Liver (tissue), 10 donors: ENCODE measurements at places on chromosomes 6 and 20. TPM values are rescaled to one million over a fixed set of nuclear protein-coding genes. Genes with fewer than 3 reads are reported as not detected.

DNA sequence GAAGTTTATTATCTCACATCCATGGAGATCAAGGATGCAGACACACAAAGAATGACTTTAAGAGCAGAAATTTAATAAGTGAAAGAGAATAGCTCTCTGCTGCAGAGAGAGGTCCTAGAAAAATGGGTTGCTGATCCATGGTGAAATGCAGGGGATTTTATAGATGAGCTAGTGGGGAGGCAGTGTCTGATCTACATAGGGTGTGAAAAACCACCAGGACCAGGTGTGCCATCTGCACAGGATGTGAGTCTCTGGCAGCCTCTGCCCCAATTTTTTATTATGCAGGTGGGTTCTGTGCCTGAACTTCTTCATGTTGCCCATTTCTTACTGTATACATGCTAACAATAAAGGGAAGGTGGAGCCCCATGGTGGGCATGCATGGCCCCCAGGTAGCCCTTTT lies 19.9 kb upstream of the NANP start:
- no peaks in the 10 kb centered on the region for H3K27me3 ChIP-seq
- no peak overlapping the region for H3K4me3 ChIP-seq
- no peak for DNase-seq
- no peak overlapping the region for H3K27ac ChIP-seq
- no peaks in the 10 kb centered on the region for H3K4me1 ChIP-seq

DNA sequence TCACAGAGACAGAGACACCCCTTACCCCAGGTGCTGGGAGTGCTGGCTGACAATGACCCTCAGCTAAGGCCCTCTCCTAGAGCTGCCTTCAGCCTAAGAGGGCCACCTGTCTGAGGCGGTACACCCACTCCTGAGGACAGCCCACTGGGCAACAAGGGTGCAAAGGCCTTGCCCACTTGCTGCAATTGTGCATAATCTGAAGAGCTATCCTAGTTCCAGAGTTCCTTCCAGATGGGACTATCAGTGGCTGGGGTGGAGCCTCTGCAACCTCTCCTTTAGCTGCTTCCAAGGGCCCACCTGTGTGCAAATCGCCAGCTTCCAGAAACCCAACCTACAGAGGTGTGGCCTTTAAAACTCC lies 87.5 kb downstream of the PREX1 start:
- H3K4me3 ChIP-seq, result no peak overlapping the region
- no peak overlapping the region for H3K27ac ChIP-seq
- H3K27me3 ChIP-seq, result no peaks in the 10 kb centered on the region
- no peaks in the 10 kb centered on the region for H3K4me1 ChIP-seq
- no peak for DNase-seq
- H3K36me3 ChIP-seq, result peaks cover 2% of the 10 kb centered on the region

DNA sequence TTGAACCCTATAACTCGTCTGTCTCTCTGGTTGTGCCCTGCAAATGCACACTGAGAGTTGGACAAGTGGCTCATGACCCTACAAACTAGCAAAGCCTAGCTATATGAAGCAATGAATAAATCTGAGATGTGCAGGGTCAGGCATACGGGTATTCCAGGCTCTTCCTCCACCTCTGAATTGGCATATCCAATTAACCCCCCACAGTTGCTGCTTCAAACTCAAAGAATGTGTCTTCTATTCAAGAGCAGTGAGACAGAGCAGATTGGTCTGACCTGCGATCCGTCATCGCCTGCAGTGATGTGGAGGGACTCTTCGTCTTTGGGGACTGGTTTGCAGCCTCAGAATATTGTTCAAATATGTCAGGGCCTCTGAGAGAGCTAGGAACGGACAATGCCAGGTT lies 59.8 kb downstream of the LAMP5 start:
- H3K36me3 ChIP-seq, result no peaks in the 10 kb centered on the region

SNX14 gene
- total RNA-seq, result 63.2 TPM

DNA sequence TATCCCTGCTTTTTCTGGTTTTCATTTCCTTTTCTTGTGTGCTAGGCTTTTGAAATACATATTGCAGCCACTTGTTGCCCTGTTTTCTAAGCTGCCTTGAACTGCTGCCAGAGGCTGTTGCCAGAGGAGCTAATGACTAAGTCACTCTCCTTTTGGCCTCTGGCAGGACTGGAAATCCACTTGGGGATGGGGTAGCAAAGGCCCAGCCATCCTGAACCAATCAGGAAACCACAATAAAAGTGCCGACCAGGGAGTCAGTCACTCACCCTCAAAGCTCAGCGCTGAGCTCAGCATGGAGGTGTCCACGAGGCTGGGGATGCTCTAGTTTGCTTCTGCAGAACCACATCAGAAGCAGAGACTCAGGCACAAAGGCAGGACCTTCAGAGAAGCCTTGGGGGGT lies 813.0 kb downstream of the DHX35 start:
- H3K4me3 ChIP-seq, result no peak overlapping the region
- no peaks in the 10 kb centered on the region for H3K27me3 ChIP-seq
- no peaks in the 10 kb centered on the region for H3K4me1 ChIP-seq
- no peak overlapping the region for H3K27ac ChIP-seq
- no peak for DNase-seq

GRCh38 chr6:74103417-74103816 lies 407.4 kb downstream of the CD109 start:
- H3K4me3 ChIP-seq, result no peak overlapping the region
- no peaks in the 10 kb centered on the region for H3K4me1 ChIP-seq
- no peaks in the 10 kb centered on the region for H3K27me3 ChIP-seq
- H3K27ac ChIP-seq, result no peak overlapping the region
- no peaks in the 10 kb centered on the region for H3K36me3 ChIP-seq

DNA sequence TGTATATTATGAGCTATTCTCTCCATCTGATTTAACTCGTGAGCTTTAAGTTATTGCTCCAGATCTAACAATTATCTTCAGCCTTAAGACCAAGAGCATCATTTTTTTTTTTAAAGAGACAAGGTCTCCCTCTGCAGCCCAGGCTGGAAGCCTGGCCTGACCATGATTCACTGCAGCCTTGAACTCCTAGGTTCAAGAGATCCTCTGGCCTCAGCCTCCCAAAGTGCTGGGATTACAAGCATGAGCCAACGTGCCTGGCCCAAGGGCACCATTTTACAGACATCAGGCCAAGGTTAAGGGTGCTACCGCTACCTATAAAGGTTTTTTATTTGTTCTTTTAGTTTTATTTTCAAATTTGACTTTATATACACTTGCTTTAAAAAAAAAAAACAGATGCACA lies 2.3 kb downstream of the SUPT3H start:
- H3K27ac ChIP-seq, result no peak overlapping the region
- H3K4me1 ChIP-seq, result peaks cover 8% of the 10 kb centered on the region
- no peaks in the 10 kb centered on the region for H3K27me3 ChIP-seq
- no peak overlapping the region for H3K4me3 ChIP-seq

SLC52A3 gene
- total RNA-seq, result not detected

SLC17A3 gene
- 1.6 TPM for total RNA-seq

GRCh38 chr20:54174457-54175175 lies 830 bp upstream of the CYP24A1 start:
- H3K4me1 ChIP-seq, result peaks cover 5% of the 10 kb centered on the region
- no peaks in the 10 kb centered on the region for H3K36me3 ChIP-seq
- peaks cover 7% of the 10 kb centered on the region for H3K27me3 ChIP-seq
- H3K27ac ChIP-seq, result no peak overlapping the region
- H3K4me3 ChIP-seq, result peak overlapping the region; percentile 32

DNA sequence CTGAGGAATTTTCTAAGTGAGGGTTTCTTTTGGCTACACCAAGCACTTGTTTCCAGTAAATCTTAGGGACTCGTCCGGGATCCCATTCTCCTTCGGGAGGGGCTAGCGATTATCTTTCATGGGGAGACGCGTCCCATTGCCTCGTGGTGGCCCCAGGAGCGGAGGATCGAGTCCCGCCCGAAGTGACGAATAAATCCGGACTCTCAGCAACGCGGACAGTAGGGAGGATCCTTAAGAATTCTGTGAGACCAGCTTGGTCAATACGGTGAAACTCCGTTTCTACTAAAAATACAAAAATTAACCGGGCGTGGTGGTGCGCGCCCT lies 69.1 kb upstream of the PRSS16 start:
- no peaks in the 10 kb centered on the region for H3K27me3 ChIP-seq
- H3K4me1 ChIP-seq, result peaks cover 2% of the 10 kb centered on the region
- peak overlapping the region; percentile 95 for H3K4me3 ChIP-seq
- DNase-seq, result peak; percentile 41
- no peaks in the 10 kb centered on the region for H3K36me3 ChIP-seq

GRCh38 chr20:47727170-47727880 lies 58.0 kb downstream of the SULF2 start:
- H3K36me3 ChIP-seq, result no peaks in the 10 kb centered on the region
- no peak overlapping the region for H3K4me3 ChIP-seq
- peaks cover 6% of the 10 kb centered on the region for H3K4me1 ChIP-seq
- H3K27ac ChIP-seq, result peak overlapping the region; percentile 65
- no peaks in the 10 kb centered on the region for H3K27me3 ChIP-seq

TP53TG5 gene
- total RNA-seq, result not detected

- H3K36me3 ChIP-seq, result no peaks in the 10 kb centered on the region
- H3K27ac ChIP-seq, result no peak overlapping the region
- H3K27me3 ChIP-seq, result no peaks in the 10 kb centered on the region
- H3K4me3 ChIP-seq, result no peak overlapping the region
- no peaks in the 10 kb centered on the region for H3K4me1 ChIP-seq
- no peak for DNase-seq
These were observed 62.1 kb downstream of the OTOR start for GRCh38 chr20:16810216-16810615.

OPRL1 gene
- 0.42 TPM for total RNA-seq

HLA-DQA2 gene
- 0.23 TPM for total RNA-seq

SYNJ2 gene
- 3.5 TPM for total RNA-seq

SLC22A3 gene
- 40.9 TPM for total RNA-seq

DNA sequence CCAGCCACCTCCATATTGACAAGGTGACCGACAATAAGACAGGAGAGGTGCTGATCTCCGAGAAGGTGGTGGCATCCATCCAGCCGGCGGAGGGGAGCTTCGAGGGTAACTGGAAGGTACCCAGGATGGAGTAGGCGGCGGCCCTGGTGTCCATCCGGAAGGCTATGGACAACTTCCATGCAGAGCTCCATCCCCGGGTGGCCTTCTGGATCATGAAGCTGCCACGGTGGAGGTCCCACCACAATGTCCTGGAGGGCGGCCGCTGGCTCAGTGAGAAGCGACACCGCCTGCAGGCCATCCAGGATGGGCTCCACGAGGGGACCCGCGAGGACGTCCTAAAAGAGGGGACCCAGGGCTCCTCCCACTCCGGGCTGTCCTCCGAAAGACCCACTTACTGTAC lies 17.0 kb downstream of the DEFB115 start:
- no peak overlapping the region for H3K4me3 ChIP-seq
- no peaks in the 10 kb centered on the region for H3K36me3 ChIP-seq
- H3K27me3 ChIP-seq, result no peaks in the 10 kb centered on the region
- no peak overlapping the region for H3K27ac ChIP-seq

DNA sequence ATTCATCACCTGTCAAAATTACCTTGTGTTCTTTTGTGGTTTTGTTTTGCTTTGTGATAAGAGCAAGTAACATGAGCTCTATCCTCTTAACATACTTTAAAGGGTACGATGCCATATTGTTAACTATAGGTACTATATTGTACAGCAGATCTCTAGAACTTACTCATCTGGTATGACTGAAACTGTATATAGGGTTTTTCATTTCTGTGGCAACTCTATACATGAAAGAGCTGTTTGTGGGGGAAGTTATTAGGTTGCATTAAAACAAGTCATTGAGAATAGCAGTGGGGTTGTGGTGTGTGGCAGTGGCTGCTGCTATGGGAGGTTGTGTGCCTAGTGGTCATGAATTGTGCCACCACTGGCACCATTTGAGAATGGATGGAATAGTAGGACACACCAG lies 268.4 kb downstream of the KCNQ5 start:
- no peaks in the 10 kb centered on the region for H3K36me3 ChIP-seq
- no peak overlapping the region for H3K4me3 ChIP-seq
- no peak for DNase-seq
- no peak overlapping the region for H3K27ac ChIP-seq

GRCh38 chr6:107128175-107128574 lies 12.9 kb upstream of the BEND3 start:
- H3K27me3 ChIP-seq, result no peaks in the 10 kb centered on the region
- no peaks in the 10 kb centered on the region for H3K36me3 ChIP-seq
- no peaks in the 10 kb centered on the region for H3K4me1 ChIP-seq
- no peak overlapping the region for H3K27ac ChIP-seq

GRCh38 chr6:160327981-160328380 lies 20.2 kb upstream of the SLC22A3 start:
- DNase-seq, result no peak
- no peaks in the 10 kb centered on the region for H3K36me3 ChIP-seq
- H3K4me3 ChIP-seq, result no peak overlapping the region
- no peak overlapping the region for H3K27ac ChIP-seq
- H3K27me3 ChIP-seq, result no peaks in the 10 kb centered on the region
- H3K4me1 ChIP-seq, result no peaks in the 10 kb centered on the region

DUSP15 gene
- 0.61 TPM for total RNA-seq

SAMD10 gene
- total RNA-seq, result 2.8 TPM

OLIG3 gene
- not detected for total RNA-seq

IL17F gene
- total RNA-seq, result not detected

OR12D3 gene
- total RNA-seq, result not detected

WFDC11 gene
- not detected for total RNA-seq

GRCh38 chr6:35757456-35758123 lies 18.8 kb upstream of the CLPSL2 start:
- no peak for DNase-seq
- no peak overlapping the region for H3K27ac ChIP-seq
- H3K4me1 ChIP-seq, result no peaks in the 10 kb centered on the region

FOXS1 gene
- total RNA-seq, result 0.51 TPM

DNA sequence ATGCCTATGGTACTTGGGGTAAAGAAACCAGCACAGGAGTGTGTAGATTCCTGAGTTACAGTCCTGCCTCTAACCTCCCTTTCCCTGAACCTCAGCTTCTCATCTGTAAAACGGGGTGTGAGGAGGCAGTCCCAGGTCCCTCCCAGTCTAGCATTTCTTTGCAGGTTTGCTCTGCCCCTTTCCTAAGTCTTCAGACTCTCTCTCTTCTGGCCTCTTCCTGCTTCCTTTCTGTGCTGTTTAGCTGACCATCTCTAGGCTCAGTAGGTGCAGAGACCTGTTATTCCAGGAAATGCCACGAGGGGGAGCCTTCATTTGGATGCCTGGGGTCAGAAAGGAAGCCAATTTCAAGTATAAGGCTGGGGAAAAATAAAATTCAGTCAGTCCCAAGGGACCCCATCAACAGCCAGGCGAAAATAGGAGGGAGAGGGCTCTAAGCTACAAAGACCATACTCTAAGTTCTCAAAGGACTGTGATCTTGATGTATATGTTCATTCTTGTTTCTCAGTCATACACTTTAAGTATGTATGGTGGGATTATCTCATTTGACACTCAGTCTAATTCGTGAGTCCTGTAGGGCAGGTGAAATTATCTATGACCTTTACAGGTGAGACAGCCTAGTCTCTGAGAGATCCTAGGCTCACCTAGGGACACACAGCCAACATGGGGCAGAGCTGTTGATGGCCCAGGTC lies 89.1 kb downstream of the NCR2 start:
- H3K27ac ChIP-seq, result no peak overlapping the region
- no peaks in the 10 kb centered on the region for H3K36me3 ChIP-seq
- peaks cover 16% of the 10 kb centered on the region for H3K4me1 ChIP-seq
- H3K27me3 ChIP-seq, result no peaks in the 10 kb centered on the region
- no peak overlapping the region for H3K4me3 ChIP-seq

DNA sequence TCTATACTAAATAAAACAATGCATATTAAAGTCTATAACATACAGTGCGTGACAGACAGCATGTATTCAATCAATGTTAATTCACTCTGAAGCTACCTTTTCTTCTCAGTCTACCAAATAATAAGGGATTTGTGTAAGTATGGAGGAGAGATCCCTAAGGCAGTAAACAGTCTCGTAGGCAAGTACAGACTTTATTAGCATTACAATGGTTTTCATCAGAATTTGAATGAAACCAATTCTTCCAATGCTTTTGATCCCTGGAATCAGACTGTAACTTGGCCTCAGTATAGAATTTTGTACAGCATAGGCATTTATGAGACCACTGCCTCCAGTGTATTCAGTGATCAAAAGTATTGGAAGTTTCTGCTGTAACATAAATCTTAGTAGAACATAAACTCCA lies 19.5 kb downstream of the LYRM4 start:
- no peaks in the 10 kb centered on the region for H3K27me3 ChIP-seq
- H3K4me1 ChIP-seq, result no peaks in the 10 kb centered on the region
- no peak overlapping the region for H3K27ac ChIP-seq
- no peak for DNase-seq

OPRM1 gene
- not detected for total RNA-seq
